NCI-H2171 (cell line): ENCODE measurements at places on chromosomes 1 and 21.

DNA sequence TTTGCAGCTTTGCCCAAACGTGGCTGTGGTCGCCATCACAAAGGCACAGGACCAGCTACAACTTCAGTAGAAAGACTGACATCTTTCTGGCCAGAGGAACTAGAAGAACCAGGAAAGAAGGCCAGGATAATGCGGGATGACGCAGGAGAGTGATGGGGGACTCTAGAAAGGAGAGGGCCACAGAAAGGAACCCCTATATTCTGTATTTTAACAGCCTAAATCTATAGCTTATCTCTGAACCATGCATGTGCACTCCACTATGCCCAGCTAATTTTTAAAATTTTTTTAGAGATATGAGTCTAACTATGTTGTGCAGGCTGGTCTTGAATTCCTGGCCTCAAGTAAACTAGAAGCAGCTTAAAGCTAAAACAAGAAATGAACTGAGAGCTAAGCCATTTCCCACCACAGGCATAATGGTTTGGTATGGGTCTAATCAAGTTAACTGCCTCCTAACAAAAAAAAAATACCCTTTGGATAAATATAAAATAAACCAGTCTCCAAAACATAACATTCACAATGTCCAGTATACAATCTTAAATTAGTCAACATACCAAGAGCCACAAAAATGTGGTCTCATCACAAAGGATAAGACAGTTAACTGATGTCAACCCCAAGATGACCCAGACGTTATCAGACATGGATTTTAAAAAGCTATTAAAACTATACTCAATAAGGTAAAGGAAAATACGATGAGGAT lies 18.0 kb downstream of the LTN1 start:
- no peak for DNase-seq

DNA sequence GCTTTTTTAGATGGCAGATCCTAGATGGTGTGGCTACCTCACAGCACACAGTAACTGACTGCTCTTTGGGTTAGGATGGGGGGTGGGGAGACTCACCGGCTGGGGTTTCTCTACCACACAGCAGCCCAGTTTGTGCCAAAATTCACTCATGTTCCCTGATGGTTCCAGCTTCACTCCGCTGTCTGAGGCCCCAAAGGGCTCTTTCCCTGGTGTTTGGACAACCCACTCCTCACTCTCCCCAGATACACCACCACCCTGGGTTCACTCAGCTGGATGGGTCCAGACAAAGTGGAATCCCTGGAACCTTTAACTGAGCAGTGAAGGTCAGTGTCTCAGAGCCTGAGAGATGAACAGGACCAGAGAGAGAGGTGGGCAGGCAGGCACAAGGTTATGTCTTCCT lies 3.8 kb downstream of the CDC42SE1 start:
- DNase-seq, result no peak

DNA sequence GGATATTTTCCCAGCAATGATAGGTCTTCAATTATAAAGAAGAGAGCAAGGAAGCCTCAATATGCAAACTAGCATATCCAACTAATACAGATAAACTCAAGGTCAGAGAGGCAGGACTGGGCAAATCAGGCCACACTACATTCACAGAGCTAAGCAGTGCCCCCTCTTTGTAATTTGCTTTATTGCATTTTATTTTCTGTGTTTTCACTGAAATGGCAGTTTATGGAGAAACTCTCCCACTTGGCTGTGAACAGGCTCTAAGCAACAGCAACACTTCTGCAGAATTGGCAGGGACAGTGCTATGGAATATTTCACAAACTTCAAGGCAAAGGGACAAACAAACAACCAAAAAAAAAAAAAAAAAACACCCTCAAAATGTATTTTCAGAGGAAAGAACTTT lies 93.4 kb upstream of the SOD1 start:
- DNase-seq, result no peak

GRCh38 chr1:201769966-201770365 lies 59.0 kb upstream of the IPO9 start:
- no peak for DNase-seq

DNA sequence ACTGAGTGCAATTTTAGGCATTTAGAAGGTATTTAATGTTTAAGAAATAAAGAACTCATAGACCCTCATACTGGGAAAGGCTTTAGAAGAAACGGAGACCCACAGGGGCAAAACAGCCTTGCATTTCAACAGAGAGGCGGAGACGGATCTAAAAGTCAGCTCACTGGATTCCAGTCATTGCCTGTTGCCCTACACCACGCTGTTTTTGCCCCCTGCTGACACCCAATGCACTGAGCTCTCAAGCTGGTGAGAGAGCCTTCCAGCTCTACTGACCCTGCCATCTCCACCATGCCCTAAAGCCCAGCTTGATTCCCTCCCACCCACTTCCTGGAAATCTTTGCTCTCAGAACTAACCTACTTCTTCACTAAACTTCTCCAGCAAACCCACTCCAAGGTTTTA lies 7.2 kb upstream of the TRAF3IP3 start:
- DNase-seq, result no peak

- no peak for DNase-seq
Observed at GRCh38 chr1:100936194-100936967, 40.5 kb downstream of the SLC30A7 start.

- no peak for DNase-seq
Observed at GRCh38 chr1:173570370-173571007, 32.4 kb downstream of the SLC9C2 start.

DNA sequence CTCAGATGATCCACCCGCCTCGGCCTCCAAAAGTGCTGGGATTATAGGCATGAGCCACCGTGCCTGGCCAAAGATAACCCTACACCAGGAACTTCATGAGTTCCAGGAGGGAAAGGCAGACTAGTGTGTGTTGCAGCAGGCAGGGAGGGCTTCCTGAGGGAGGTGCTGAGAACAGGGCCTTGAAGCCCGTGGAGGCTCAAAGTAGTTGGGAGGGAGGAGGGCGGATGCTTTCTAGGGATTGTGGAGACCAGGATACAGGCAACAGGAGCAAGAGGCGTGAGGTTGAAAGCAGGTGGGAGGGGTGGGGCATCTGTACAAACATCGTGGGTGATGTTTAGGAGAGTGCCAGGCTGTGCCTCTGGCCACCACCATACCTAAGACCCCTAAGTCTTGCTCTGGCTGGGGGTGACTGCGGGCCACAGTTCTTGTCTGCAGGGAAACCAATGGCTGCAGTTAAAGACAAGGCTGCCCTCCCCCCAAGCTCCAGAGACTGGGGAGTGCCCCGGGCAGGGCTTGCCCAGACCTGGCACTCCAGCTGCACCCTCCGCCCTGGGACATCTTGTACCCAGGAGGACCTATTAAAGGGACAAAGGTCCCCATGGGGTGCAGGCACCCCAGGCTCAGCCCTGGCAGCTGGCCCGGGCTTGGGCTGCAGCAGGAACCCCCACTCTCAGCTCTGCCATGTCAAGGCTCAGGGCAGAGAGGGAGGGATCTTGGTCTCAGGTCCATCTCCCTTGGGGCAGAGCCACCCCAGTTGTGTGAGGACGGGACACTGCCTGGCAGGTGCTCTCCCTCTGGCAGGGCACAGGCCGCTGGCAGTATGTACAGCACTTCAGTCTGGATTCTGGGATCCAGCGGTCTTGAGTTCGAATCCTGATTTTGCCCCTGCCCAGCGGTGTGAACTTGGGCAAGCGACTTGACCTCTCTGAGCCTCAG lies 22.1 kb upstream of the CASZ1 start:
- no peak for DNase-seq

DNA sequence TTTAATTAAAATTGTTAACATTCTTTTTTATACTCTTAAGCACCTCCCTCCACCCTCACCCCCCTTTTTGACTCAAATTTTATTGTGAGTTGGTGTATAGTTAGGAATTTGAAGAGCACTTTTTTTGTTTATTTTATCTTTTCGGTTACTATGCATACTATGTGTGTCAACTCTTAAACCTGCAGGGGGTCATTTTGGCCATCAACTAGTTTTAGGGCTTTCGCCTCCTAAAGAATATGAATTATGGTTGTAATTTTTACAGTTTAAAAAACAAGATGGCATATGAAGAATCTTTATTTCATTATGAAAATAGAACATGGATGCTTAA lies 9.7 kb downstream of the BACH1 start:
- DNase-seq, result no peak

GRCh38 chr1:186498071-186498470 lies 37.2 kb upstream of the PDC start:
- DNase-seq, result no peak

- no peak for DNase-seq
Observed at GRCh38 chr1:176119549-176119948, 87.5 kb downstream of the COP1 start.

GRCh38 chr1:239457491-239458143 lies 71.2 kb downstream of the CHRM3 start:
- no peak for DNase-seq

DNA sequence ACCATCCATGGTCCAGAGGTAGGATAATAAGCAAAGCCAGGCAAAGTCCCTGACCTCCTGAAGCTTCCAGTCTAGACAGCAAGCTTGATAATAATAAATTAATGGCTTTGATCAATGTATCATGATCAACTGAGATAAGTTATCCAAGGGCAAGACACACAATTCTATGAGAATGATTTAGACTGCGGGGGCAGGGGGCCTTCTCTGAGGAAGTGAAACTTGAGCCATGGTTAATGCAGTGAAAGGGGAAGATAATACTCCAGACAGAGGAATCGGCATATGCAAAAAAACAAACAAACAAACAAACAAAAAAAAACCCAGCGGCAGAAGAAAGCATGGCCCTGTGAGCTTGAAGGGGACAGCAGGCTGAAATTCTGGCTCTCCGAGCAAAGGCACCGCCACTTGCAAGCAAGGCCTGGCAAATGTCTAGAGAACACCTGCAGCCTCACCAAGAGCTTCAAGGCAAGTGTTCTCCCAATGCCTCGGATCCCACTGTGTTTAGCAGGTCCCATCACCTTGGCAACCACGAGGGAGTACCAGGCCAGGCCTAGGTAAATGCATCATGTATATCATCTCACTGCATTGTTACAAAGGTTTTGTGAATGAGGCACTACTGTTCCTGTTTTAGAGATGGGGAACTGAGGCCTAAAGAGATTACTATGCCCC lies 24.9 kb downstream of the CSMD2 start:
- no peak for DNase-seq

DNA sequence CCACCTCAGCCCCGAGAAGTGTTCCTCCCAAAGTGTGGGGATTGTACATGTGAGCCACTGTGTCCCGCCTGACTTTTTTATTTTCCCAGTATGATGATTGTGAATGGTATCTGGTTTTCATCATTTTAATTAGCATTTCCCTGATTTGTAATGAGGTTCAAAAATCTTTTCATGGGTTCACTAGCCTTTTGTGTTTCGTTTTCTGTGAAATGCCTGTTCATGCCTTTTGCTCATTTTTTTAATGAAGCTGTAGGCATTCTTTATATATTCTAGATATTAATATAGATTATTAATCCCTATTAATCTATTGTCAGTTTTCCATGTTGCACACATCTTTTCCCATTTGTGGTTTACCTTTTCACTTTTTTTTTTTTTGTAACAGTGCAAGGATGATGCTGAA lies 20.5 kb downstream of the DAP3 start:
- no peak for DNase-seq

DNA sequence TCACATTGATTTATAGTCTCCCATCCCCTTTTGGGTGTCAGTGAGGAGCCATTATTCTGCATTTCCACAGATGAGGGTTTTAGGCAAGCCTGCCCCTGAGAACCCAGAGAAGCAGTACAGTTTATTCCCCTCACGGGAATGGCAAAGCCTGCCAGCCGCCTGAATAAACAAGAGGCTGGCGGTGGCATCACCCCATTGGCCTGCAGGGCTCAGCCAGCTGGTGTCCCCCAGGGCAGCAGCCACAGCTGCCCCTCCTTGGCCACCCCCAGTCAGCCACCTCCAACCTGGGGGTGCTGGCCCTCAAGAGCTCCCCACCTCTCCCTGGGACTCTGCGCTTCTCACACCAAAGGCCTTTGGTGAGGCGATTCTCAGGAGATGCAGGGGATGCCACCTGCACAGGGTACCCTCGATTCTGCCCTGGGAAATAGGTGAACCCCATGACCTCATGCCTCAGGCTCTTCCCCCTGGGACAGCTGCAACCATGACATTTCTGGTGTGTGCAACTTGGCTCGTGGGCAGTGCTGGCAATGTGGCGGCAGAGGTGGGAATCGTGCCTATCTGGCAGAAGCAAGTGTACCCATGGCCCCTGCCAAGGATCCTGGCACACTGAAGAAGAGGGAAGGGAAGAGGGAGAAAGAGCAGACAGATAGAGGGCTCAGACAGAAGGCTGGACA lies 14.0 kb downstream of the OLFML2B start:
- DNase-seq, result no peak

DNA sequence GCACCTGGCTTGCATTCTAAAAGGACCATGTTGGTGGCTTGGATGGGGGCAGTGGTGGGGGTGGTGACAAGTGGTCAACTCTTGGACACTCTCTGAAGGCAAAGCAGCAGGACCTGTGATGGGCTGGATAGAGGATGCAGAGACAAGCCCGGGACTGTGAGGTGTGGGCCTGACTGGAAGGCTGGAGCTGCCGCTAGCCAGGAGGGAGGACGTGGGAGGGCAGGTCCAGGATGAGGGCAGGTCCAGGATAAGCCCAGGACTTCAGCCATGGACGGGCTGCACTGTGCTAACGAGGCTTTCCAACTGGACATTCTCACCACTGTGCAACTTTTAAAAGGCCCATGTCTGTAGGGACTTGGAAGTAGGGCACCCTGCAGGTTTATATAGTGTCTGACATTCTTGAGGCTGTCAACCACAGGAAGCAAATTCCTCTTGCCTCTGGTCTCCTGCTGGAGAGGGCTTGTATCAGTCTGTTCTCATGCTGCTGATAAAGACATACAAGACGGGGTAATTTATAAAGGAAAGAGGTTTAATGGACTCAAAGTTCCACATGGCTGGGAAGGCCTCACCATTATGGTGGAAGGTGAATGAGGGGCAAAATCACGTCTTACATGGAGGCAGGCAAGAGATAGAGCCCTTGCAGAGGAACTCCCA lies 8.3 kb upstream of the C1orf167 start:
- no peak for DNase-seq

GRCh38 chr1:55530749-55531478 lies 315.8 kb upstream of the USP24 start:
- DNase-seq, result no peak

DNA sequence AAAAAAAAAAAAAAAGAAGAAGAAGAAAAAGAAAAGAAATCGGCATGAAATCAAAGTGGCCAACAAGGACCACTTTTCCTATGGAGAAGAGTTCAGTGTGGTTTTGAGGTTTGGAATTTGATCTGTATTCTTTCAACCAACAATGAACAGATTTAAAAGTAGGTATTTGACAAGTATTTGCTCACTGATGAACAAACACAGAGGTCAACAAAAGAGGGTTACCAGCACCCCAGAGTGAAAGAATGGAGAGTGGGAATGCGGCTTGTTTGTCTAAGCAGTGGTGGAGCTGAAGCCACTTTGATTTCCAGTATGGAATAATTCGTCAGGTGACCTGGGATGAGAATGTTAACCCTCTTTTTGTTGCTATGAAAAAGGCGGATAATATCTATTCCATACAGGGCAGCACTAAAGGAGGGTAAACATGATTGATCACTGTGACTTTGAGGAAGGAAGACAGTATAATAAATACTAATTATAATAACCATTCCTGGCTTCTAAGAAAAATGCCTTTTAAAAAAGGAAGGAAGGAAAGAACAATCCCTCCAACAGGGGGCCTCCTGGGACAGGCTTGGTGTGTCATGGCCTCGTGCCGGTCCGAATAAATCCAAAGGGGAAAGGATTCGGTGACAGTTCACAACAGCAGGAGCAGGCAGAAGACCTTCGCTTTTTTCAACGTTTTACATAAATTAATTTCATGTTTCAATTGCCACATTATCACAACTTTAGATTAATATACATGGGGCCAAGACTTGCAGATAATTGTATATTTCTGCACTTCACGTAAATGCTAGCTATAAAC lies 37.2 kb upstream of the SIM2 start:
- DNase-seq, result no peak
